ENCODE measurements at places on chromosomes 5 and 9. TPM values are rescaled to one million over a fixed set of nuclear protein-coding genes. Genes with fewer than 3 reads are reported as not detected.

GRCh38 chr9:75455444-75455921, 367.2 kb downstream of the OSTF1 start:
- DNase-seq: no peak

Gene ORM1
- total RNA-seq: 1.8 TPM

Gene GRIA1
- 0.19 TPM for total RNA-seq

Gene ABCA1
- total RNA-seq: 23.5 TPM

DNA sequence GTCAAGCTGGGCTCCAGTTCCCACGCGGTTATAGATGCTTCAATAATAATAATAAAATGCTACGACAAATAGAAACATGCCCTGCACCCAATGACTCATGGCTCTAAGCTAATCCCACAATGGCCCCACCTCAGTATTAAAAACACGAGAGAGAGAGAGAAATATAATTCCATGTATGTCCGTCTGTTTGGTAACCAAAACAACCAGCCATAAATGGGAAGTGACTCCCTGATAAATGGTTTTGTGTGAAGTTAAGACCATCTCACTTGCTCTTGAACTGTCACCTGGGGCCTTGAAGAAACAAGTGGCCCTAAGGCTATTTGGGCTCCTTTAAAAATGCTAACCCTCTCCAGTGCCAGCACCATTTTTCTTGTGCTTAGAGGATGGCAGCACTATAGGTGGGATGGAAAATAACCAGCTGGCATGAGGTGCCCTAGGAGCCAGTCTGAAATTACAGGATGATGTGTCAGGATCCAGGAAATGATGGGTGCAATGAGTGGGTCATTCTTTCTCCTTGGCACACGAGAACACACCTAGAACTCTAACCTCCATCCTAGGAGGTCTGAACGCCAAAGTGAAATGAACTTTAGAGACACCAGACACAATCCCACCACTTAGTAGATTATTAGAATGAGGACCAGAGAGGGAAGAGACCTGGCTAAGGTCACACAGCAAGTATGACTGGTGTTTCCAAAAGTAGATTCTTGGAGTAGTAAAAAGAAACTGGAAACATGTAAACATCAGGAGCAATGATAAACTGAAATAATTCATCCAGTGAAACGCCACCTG, 35.7 kb upstream of the ADRB2 start:
- DNase-seq: no peak

DNA sequence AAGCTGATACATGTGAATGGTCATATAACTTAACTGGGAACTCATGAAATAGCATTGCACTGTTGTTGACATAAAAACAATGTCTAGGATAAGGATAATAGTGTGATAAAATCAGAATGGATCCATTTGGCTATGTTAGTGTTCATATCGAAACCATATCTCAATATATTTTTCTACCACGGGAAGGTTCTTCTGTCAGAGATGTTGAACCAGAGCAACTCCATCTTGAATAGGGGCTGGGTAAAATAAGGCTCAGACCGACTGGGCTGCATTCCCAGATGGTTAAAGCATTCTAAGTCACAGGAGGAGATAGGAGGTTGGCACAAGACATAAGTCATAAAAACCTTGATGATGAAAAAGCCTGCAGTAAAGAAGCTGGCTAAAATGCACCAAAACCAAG, 56.3 kb downstream of the FNIP1 start:
- DNase-seq: no peak

- DNase-seq: no peak
Observed at GRCh38 chr5:35233601-35234000, 3.3 kb upstream of the PRLR start.

Gene CCNJL
- 1.0 TPM for total RNA-seq

GRCh38 chr9:74444369-74444768, 52.8 kb upstream of the RORB start:
- DNase-seq: no peak

- DNase-seq: no peak
Observed at GRCh38 chr5:7667216-7667767, 183.6 kb downstream of the CFAP90 start.

- DNase-seq: no peak
Observed at GRCh38 chr5:39599721-39600431, 175.1 kb upstream of the DAB2 start.

- DNase-seq: no peak
Observed at GRCh38 chr5:135386886-135387628, 12.0 kb downstream of the MACROH2A1 start.

DNA sequence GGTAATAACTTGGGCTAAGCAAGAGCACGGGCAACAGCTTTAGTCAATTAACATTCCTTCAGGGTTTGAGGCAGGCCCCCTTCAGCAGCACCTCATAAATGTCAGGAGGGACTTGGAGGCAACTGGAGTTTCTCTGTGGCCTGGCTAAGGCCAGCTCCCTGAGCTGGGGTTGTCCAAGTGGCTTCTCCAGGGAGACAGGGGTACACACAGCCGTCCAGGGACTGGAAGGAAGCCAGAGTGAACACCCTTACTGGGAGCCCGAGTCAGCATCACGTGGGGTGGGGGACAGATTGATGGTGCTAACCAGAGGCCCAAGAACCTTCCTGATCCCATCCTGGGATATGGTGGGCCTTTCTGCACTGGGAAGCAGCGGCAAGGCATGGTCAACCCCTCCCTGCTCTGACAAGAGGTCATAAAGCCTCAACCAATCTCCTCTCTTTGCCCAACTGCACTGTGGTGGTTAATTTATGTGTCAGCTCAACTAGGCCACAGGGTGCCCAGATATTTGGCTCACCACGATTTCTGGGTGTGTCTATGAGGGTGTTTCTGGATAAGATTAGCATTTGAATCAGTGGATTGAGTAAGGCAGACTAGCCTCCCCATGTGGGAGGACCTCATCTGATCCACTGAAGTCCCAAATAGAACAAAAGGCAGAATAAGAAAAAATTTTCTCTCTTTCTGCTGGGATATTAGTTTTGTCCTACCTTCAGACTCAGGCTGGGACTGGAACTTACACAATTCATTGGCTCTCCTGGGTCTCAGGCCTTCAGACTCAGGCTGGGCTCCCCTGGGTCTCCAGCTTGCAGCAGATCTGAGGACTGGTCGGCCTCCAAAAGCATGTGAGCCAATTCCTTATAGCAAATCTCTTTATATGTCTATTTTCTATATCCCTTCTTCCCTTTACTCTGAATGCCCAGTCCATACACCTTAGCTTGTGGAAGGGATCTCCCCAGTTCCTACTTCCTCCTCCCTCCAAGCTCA, 127.2 kb upstream of the LARP1 start:
- no peak for DNase-seq

DNA sequence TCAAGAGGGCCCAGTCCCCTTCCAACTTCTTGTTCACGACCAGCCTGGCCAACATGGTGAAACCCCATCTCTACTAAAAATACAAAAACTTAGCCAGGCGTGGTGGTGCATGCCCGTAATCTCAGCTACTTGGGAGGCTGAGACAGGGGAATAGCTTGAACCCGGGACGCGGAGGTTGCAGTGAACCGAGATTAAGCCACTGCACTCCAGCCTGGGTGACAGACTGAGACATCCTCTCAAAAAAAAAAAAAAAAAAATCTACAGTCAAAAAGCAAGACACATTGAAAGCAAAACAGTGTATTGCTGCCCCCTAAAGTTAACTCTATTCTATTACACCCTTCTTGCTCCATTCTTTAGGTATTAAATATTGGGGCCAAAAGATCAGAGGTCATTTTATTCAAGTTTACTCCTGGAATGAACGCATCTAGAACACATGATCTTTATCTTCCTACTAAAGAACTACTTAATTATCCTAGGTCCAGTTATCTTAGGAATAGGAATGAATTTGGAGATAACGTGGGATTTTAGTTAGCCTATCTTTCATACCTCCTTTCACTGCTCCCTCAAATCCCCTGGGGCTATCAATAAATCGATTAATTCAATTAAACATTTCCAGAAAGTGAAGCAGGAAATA, 2.4 kb downstream of the ATG12 start:
- DNase-seq: no peak

Gene HMCN2
- 98.8 TPM for total RNA-seq

GRCh38 chr9:79812099-79812498, 240.3 kb downstream of the TLE4 start:
- DNase-seq: no peak

GRCh38 chr9:126490214-126490631, 123.5 kb upstream of the LMX1B start:
- DNase-seq: peak; percentile 77

Gene NUTM2G
- not detected for total RNA-seq

Gene PCDHAC2
- 0.32 TPM for total RNA-seq

Gene PALM2AKAP2
- 65.6 TPM for total RNA-seq

Gene EFCAB9
- not detected for total RNA-seq

DNA sequence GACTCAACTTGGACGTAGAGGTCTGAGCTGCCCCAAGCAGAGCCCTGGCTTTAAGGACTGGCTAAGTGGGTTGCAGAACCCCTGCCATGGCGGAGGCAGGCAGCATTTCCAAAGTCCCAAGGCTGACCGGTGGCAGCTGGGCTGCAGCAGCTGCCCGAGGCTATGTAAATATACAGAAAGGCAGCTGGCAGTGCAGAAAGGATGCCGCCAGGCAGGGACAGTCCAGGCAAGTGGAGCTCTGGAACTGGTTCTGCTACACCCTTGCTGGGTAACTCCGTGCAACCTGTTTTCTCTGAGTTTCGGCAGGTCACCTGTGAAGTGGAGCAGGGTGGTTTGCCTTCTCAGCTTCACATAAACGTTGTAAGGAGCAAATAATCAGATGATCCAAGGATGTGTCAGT, 46.0 kb downstream of the SHB start:
- DNase-seq: no peak

DNA sequence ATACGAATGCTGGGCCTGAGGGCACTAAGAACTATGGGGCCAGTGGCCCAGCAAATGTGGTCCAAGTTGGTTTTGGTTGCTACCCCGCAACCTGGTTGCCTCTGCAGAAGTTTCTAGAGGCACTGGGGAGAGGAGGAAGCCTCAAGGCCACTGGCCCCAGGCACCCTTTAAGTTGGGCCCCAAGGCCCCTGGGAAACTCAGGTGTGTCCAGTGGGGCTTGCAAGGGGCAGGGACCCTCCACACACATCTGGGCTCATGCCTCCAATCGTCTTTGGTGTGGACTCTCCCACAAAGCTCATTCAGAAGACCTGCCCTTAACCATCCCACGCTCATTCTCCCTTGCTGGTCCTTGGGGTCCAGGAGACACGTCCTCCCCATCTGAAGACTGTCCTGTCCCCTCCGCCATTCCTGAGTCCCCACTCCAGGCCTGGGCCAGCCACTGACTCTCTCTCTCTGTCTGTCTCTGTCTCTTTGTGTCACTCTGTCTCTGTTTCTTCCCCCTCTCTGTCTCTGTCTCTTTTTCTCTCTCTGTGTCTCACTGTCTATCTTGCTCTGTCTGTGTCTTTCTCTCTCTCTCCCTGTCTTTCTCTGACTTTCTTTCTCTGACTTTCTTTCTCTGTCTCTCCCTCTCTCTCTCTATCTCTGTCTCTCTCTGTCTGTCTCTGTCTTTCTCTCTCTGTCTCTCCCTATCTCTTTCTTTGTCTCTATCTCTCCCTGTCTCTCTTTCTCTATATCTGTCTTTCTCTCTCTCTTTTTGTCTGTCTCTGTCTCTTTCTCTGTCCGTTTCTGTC, 3.3 kb upstream of the SLC6A19 start:
- DNase-seq: no peak

Gene LCP2
- total RNA-seq: 25.0 TPM

DNA sequence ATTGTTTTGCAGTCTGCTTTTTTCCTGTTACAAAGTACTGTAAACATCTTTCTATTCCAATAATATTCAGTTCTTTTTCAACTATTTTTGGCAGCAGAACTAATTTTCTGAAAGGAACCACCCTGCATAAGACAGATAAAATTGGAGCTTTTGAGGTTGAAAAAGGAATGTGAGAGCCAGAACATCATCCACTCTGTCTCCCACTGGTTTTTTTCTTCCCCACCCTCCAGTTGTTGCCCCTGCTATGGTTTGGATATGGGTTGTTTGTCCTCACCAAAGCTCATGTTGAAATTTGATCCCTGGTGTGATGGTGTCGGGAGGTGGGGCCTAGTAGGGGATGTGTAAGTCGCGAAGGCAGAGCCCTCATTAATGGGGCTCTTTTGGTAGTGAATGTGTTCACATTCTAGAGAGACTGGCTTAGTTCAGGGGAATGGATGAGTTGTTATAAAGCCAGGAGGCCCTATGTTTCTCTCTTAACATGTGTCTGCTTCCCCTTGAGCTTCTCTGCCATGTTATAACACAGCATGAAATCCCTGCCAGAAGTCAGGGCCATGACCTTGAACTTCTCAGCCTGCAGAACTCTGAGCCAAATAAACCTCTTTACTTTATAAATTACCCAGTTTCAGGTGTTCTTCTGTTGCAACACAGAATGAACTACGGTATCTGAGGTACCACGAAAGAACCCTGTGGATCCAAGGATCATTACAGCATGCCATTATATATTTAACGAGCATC, 34.8 kb upstream of the MAST4 start:
- DNase-seq: no peak

Gene CFAP90
- total RNA-seq: 0.14 TPM

DNA sequence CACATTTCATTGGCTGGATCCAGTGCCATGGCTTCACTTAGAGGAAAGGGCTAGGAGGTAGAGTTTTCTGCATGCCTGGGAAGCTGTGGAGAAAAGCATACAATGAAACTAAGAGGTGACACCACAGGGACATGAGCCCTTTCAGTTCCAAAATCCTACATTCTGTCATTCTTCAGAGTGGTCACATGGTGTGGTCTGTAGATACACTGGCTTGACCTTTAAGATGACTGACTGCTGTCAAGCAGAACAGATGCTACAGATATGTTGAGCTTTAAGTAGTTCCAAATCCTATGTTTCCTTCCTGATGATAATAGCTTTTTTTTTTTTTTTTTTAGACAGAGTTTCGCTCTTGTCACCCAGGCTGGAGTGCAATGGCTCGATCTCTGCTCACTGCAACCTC, 26.2 kb downstream of the DMRT3 start:
- DNase-seq: no peak

Gene CLIC3
- total RNA-seq: 1.9 TPM

GRCh38 chr5:117093653-117094052, 519.0 kb upstream of the SEMA6A start:
- no peak for DNase-seq

- no peak for DNase-seq
Observed at GRCh38 chr5:99088309-99088708, 159.5 kb upstream of the CHD1 start.

Gene DAB2
- total RNA-seq: 133 TPM

DNA sequence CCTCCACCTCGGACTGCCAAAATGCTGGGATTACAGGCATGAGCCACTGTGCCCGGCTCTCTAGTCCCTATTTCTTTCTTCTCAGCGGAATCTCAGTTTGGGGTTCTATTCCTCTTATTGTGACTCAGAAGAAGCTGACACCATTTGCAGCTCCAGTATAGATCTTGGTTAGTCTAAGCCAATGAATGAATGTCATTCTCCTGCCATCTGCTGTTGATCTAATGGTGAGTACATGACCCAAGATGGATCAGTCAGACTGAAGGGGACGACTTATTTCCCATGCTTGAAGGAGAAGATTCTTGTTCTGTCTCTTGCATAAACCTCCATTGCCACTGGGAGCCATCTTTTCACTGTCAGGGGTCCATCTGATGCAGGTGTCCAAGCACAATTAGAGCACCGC, 76.0 kb upstream of the KLF9 start:
- DNase-seq: no peak

DNA sequence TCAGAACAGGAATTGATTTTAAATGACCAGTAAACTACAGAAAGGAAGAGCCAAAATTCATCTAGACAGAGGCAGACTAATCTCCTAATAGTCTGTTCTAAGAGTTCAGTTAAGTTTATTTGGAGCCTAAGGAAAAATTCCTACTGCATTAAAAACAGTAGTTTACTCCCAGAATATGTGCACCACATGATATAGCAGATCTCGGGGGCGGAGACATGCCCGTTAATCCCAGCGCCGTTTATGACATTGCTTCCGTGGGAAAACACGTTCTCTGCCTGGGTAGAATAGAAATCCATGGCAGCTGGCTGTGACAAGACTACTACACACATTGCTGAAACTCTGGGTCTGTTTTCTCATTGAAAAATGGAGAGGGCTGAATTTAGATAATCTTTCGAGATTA, 11.4 kb downstream of the HABP4 start:
- no peak for DNase-seq

Data from posterior vena cava (tissue), 2 donors.